ENCODE measurements at places on chromosomes 1 and 21. TPM values are rescaled to one million over a fixed set of nuclear protein-coding genes. Genes with fewer than 3 reads are reported as not detected.

The TNFRSF4 gene
- not detected for polyA plus RNA-seq

The MR1 gene
- polyA plus RNA-seq: 7.0 TPM

The CFHR2 gene
- not detected for polyA plus RNA-seq

The ZNF695 gene
- polyA plus RNA-seq: 3.0 TPM

The RNF220 gene
- polyA plus RNA-seq: 83.7 TPM
